ENCODE measurements at places on chromosomes 2 and 18. TPM values are rescaled to one million over a fixed set of nuclear protein-coding genes. Genes with fewer than 3 reads are reported as not detected.

SULT1C4 gene
- total RNA-seq: not detected

SH2D6 gene
- 0.36 TPM for total RNA-seq

ATP6V1C2 gene
- not detected for total RNA-seq

KATNAL2 gene
- total RNA-seq: 0.91 TPM

CCNYL1 gene
- total RNA-seq: 4.5 TPM

GPC1 gene
- 0.82 TPM for total RNA-seq

ACVR2A gene
- 2.4 TPM for total RNA-seq

DUSP2 gene
- total RNA-seq: 0.18 TPM

ACTG2 gene
- total RNA-seq: 0.67 TPM

SERPINB11 gene
- not detected for total RNA-seq

GRCh38 chr2:62723253-62723652 is 17.7 kb downstream of the EHBP1 start:
- H3K36me3 ChIP-seq: no peaks in the 10 kb centered on the region
- H3K27ac ChIP-seq: no peak overlapping the region
- no peak overlapping the region for H3K4me3 ChIP-seq
- H3K4me1 ChIP-seq: peaks cover 5% of the 10 kb centered on the region

- no peak for DNase-seq
- H3K4me3 ChIP-seq: no peak overlapping the region
- no peaks in the 10 kb centered on the region for H3K4me1 ChIP-seq
- H3K36me3 ChIP-seq: no peaks in the 10 kb centered on the region
These were observed 354.9 kb upstream of the CDH20 start for GRCh38 chr18:60978338-60978737.

DNA sequence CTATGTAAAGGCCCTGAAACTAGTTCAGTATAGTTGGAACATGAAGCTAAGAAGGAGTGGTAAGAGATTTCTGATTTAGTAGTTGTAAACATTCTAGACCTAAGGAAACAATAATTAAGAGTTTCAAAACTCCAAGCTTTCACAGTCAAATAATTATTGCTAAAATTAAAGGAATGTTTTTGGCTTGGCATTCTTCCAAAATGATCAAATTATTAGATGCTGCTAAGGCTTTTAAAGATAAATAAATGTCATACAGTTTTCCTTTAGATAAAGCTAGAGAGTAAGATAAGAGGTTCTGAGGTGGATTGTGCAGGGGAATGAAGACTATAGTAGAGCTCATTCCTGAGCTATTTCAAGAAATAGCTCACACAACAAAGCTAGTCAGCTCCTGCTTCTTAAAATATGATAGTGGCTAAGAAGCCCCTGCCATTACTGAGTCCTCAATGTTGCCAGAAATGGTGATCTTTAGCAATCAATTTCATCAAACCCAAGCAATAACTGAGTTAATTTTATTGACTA is 45.3 kb downstream of the ZC3H15 start:
- no peak overlapping the region for H3K27ac ChIP-seq
- peaks cover 7% of the 10 kb centered on the region for H3K4me1 ChIP-seq
- H3K4me3 ChIP-seq: no peak overlapping the region
- H3K36me3 ChIP-seq: no peaks in the 10 kb centered on the region
- no peaks in the 10 kb centered on the region for H3K27me3 ChIP-seq

- no peak overlapping the region for H3K4me3 ChIP-seq
- no peak for DNase-seq
- 0 out of 3 replicates have a peak, but pooled peaks cover 3% of the 10 kb centered on the region for H3K27me3 ChIP-seq
- no peak overlapping the region for H3K27ac ChIP-seq
- H3K4me1 ChIP-seq: no peaks in the 10 kb centered on the region
These were observed 16.9 kb upstream of the KCNG3 start for GRCh38 chr2:42510608-42511243.

GRCh38 chr2:102021779-102022178 is 30.0 kb downstream of the IL1R2 start:
- no peaks in the 10 kb centered on the region for H3K27me3 ChIP-seq
- no peak overlapping the region for H3K27ac ChIP-seq
- H3K4me1 ChIP-seq: no peaks in the 10 kb centered on the region
- no peaks in the 10 kb centered on the region for H3K36me3 ChIP-seq

DNA sequence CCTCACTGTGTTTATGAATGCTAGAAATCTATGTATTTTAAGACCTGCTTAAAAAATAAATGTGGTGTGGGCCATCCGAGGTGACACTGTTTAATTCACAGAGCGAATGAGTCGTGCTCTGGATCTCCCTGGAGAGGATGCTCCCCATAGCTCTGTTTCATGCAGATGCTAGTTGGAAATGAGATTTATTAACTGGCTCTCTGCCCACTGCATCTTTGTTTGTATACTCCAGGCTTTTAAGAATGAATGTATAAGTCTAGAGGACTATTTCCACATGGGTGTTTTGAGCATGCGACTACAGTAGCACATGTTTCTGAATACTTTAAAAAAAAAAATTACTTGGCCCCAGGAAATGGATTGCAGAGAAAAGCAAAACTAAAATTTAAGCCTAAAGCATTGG is 3.9 kb downstream of the MAPRE2 start:
- peaks cover 24% of the 10 kb centered on the region for H3K4me1 ChIP-seq
- no peaks in the 10 kb centered on the region for H3K27me3 ChIP-seq
- no peak for DNase-seq
- no peak overlapping the region for H3K4me3 ChIP-seq

DNA sequence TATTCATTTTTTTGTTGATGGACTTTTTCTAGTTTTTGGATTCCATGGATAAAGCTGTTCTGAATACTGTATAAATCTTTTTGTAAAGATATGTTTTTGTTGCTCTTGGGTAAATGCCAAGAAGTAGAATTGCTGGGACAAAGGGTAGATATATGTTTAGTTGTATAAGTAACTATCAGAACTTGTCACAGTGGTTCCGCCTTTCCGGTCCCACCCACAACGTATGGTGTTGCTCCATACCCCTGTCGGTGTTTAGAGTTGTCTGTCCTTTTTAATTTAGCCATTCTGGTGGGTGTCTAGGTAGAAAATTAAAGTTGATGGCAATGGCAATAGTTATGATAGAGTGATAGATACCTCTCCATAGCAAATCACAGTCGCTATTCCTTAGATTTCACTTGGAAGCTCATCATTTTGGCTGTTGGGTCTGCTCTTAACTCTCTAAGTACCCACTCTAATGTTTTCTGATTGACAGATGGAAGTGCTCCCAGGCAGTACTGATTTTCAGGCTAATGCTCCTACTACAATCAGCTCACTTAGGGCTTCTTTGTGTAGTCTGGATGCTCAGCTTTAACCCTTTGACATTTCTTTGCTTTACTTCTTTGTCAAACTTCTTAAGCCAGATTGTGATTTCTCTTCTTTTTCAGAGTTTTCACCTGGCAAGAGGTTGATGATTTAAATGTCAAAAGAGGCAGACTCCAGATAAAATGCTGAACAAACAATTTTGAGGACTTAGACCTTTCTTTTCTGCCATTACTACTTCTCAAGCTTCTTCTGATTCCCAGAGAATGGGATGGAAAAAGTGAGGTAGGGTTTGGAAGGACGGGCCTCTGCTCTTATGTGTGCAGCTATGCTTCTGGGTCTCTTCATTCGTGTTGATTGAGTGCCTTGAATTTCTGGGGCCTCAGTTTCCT is 156.4 kb downstream of the AQP4 start:
- H3K27me3 ChIP-seq: no peaks in the 10 kb centered on the region
- DNase-seq: no peak
- H3K27ac ChIP-seq: no peak overlapping the region
- H3K36me3 ChIP-seq: no peaks in the 10 kb centered on the region
- no peak overlapping the region for H3K4me3 ChIP-seq

- no peaks in the 10 kb centered on the region for H3K4me1 ChIP-seq
- DNase-seq: no peak
- no peaks in the 10 kb centered on the region for H3K36me3 ChIP-seq
- no peak overlapping the region for H3K27ac ChIP-seq
- no peaks in the 10 kb centered on the region for H3K27me3 ChIP-seq
These were observed 143.5 kb upstream of the NCKAP5 start for GRCh38 chr2:133711806-133712205.

- H3K27ac ChIP-seq: no peak overlapping the region
- no peaks in the 10 kb centered on the region for H3K27me3 ChIP-seq
- DNase-seq: no peak
- H3K4me3 ChIP-seq: no peak overlapping the region
- no peaks in the 10 kb centered on the region for H3K4me1 ChIP-seq
- no peaks in the 10 kb centered on the region for H3K36me3 ChIP-seq
These were observed 73.6 kb upstream of the ZNF804A start for GRCh38 chr2:184524551-184525382.

DNA sequence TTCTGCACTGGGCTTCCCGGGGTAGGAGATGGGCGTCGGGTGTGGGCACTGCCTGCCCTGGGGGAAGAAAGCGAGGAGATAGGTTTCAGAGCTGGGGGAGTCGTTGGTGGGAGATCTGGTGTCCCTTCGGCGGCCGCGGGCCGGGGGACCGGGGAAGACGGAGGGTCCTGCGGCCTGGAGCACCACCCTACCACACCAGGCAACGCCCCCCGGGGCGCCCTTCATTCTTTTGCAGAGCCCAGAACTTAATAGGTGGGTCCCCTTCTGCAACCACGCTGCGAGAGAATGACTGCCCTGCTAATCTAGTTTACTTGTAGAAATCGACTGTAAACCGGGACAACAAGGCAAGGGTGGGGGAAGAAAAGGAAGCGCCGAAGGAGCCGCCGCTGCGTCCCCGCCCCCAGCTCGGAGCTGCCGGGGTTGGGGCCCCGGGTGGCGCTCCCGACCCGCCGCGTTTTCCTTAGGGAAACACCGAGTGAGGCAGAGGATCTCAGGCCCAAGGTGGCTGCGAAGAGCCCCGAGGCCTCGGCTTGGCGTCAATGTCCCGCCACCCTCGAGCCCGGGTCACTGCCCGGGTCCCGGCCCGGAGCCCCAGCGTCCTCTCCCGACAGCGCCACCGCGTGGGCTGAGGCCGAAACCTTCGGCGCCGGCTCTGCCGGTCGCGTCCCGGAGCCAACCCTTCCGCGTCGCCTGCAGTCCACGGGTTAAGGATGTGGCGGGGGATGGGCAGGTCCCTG is 5.4 kb upstream of the SATB2 start:
- DNase-seq: no peak
- H3K27me3 ChIP-seq: no peaks in the 10 kb centered on the region
- H3K4me3 ChIP-seq: no peak overlapping the region
- H3K36me3 ChIP-seq: no peaks in the 10 kb centered on the region
- no peaks in the 10 kb centered on the region for H3K4me1 ChIP-seq

- no peak overlapping the region for H3K27ac ChIP-seq
- no peak overlapping the region for H3K4me3 ChIP-seq
- DNase-seq: no peak
- no peaks in the 10 kb centered on the region for H3K4me1 ChIP-seq
- no peaks in the 10 kb centered on the region for H3K36me3 ChIP-seq
These were observed 174.4 kb downstream of the TMEM18 start for GRCh38 chr2:502831-503230.

- no peaks in the 10 kb centered on the region for H3K27me3 ChIP-seq
- no peak overlapping the region for H3K27ac ChIP-seq
- no peak for DNase-seq
- peaks cover 80% of the 10 kb centered on the region for H3K36me3 ChIP-seq
- H3K4me3 ChIP-seq: no peak overlapping the region
These were observed 17.7 kb downstream of the TUBB6 start for GRCh38 chr18:12325726-12326245.

GRCh38 chr2:195582188-195582587 is 74.8 kb upstream of the SLC39A10 start:
- no peaks in the 10 kb centered on the region for H3K27me3 ChIP-seq
- H3K36me3 ChIP-seq: no peaks in the 10 kb centered on the region
- H3K27ac ChIP-seq: no peak overlapping the region
- peaks cover 10% of the 10 kb centered on the region for H3K4me1 ChIP-seq
